ENCODE measurements at places on chromosomes 1 and 21. TPM values are rescaled to one million over a fixed set of nuclear protein-coding genes. Genes with fewer than 3 reads are reported as not detected.

The SV2A gene
- 3.3 TPM for total RNA-seq

The CYP4A11 gene
- not detected for total RNA-seq

GRCh38 chr1:162626094-162626493 is 6.2 kb upstream of the DDR2 start:
- no peak for DNase-seq

The SDC3 gene
- total RNA-seq = 0.12 TPM

DNA sequence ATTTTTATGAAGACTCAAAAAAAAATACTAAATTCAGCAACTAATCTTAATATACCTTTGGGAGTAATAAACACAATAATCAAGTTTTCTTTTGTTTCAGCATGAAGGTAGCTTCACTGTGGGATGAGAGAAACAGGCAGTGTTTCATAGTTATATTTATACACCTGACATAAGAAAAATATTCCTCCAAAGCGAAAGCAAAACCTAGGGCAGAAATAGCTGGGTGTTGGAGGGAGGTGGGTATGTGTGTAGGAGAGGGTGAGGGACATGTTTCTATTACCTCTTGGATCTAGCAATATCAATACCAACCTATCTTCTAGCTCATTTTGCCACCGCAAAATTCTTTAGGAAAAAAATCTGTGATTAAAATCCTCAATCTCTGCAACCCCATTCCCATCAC is 24.9 kb upstream of the MAN1A2 start:
- DNase-seq = no peak

GRCh38 chr21:34126691-34127090 is 53.3 kb downstream of the MRPS6 start:
- no peak for DNase-seq

GRCh38 chr1:154886281-154887015 is 16.4 kb upstream of the KCNN3 start:
- no peak for DNase-seq

DNA sequence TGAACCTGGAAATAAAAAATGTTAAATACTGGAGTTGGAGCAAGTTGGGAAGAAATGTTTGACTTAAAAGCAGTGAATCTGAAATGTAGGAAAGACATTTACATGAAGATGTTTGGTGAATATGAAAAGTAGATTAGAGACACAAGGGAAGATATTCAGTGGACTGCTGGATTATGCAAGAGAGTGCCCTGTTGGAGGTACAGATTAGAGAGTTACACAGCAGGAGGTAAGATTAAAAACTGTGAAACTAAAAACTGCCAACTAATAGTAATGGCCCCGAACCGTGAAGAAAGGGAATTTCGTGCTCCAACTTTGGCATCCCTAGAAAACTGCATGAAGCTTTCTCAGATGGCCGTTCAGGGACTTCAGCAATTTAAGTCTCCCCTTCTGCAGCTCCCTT is 375.4 kb downstream of the DPYD start:
- DNase-seq = no peak

DNA sequence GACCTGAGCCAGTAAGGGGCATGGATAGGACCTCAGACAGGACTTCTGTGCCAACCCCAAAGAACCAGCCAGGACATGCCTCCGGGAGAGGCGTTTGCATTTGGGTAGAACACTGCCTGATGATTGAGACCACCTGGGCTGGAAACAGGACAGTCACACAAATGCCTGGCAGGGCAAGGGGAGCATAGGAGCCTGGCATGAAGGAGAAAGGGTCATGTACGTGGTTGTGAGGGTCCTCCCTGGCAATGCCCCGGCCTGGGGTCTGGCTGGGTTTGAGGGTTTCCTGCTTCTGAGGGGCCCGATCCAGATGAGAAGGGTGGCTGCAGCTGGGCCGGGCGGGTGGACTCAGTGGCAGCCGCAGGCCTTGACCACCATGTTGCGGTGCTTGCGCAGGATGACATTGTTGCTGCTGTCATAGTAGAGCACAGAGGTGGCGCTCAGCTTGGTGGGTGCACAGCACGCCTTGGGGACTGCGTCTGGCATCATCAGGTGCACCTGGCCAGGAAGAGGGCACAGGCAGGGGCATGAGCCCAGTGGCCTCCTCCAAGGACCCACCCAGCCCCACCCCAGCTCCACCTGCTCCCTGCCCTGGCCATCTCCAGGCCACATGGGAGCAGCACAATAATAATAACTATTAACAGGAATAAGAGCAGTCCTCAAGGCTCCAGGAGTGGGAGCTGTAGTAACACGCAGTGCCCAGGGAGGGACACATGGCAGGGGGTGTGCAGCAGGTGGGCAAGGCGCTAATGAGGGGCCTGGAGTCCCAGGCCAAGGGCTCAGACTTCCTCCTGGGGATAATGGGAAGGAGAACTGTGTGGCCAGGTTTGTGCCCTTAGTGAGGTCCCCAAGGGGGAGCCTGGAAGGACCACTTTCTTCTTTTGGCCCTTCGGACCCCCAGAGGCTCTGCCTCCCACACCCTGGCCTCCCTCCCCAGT is 10.8 kb downstream of the OXCT2 start:
- DNase-seq = no peak

DNA sequence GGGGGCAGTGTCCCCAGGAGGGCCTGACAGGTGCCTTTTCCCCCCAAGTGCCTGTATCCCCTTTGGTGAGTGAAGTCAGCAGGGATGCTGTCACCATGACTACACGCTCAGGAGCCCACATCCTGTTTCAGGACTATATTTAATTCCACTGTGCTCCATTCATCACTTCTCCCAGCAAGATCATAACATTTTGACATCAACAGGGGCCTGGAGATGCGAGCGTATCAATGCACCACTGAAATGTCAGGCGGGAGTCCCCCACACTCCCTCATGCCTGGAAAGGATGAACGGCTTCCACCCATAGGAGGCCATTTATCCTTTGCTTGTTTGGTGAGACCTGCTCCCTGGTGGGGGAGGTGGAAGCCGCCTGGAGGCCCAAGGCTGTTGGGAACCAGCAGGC is 119.1 kb downstream of the PTPRU start:
- DNase-seq = no peak

DNA sequence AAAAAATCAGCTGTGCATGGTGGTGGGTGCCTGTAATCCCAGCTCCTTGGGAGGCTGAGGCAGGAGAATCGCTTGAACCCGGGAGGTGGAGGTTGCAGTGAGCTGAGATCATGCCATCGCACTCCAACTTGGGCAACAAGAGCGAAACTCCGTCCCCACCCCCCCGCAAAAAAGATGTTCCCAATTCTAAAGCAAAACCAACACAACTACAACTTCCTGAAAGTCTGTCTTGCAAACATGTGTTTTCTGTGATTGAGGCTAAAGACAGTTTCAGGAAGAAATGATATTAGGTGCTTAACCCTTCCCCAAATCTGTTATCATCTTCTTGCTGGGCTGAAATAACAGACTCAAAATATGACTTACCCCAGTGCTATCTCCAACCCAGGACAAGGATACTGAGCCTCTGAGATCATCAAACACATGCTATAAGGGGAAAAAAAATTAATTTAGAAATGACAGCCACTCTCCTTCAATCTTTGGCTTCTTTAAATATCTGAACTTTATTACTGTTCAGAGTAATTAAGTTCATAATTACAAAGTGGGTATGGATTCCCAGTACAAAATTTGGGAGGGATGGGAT is 28.5 kb downstream of the SORT1 start:
- DNase-seq = no peak

DNA sequence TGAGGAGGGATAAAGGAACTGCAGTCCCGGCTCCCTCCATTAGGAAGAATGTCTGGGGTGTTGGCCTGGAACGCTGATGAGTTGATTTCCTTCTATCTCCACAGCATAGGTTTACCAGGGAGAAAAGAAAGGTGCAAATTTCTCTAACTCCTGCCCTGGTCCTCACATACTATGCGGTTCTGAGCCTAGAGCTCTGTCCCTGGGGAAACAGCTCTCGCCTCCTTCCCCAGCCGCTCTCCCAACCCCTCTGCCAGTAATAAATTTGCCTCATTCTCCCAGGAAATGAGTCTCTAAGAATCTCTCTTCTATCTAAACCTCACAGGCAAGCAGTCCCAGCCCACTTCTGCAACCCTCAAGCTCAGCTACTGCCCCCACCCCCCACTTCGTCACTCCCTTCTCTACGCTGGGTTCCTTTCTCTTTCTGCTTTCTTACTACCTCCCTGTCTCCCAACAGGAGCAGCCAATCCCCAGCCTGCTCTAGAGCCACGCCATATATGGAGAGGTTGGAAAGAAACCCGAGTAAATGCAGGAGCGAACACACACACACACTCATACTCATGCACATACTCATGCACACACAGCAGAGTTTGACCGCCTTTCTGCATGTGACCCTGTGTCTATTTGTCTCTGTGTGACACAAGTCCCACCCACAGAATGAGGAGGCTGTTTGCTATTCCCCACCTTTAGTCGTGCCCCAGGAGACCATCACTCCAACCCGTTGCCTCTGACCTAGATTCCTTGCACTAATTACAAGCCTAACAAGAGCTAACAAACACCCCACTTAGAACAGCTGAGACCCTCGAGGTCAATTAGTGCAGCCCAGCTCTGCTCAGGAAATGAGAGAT is 13.4 kb downstream of the PLEKHO1 start:
- no peak for DNase-seq

The TBX15 gene
- total RNA-seq = not detected

The ZNF593OS gene
- not detected for total RNA-seq

DNA sequence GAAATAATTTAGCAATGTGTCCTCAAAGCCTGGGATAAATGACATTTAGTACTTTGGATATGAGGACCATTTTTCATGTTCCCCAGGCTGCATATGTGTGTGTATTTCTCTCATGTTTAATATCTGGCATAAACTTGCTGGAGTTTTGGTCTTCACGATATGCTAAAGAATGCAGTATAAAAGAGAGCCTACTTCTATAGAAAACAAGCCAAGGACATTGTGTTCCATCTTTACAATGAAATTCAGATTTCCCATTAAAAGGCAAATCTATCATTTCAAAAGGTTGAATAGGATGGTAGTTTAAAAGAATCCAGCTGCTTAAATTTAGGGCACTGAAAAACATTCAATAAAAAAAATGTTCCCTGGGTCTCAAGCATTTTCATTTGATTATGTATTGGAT is 169.0 kb upstream of the C1orf105 start:
- DNase-seq = no peak

GRCh38 chr1:43711524-43712386 is 4.4 kb downstream of the ST3GAL3 start:
- DNase-seq = no peak

GRCh38 chr1:111727056-111727455 is 12.1 kb downstream of the INKA2 start:
- no peak for DNase-seq

GRCh38 chr1:50605186-50605875 is 182.1 kb upstream of the DMRTA2 start:
- DNase-seq = peak; percentile 53

The DNAJC6 gene
- total RNA-seq = 1.9 TPM

GRCh38 chr1:164801791-164802502 is 243.0 kb downstream of the PBX1 start:
- DNase-seq = no peak

DNA sequence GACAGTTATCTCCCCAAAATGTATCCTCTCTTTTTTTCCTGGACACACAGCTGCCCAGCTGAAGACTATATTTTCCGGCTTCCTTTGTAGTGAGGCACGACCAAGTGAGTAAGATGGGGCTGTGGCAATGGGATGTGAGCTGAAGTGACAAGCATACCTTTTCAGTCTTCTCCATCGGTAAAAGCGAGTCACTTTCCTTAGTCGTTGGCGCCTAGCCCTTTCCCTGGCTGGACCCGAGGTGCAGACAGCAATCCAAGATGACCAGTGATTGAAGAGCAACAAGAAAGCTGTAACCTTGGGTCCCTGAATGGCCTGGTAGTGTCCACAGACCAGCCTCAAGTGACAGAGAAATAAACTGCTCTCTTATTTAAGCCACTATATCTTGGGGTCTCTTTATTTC is 155.2 kb downstream of the NR5A2 start:
- DNase-seq = no peak

GRCh38 chr1:29785137-29785527 is 548.8 kb downstream of the PTPRU start:
- DNase-seq = no peak

GRCh38 chr1:194084755-194085154 is 898.3 kb upstream of the B3GALT2 start:
- DNase-seq = no peak

DNA sequence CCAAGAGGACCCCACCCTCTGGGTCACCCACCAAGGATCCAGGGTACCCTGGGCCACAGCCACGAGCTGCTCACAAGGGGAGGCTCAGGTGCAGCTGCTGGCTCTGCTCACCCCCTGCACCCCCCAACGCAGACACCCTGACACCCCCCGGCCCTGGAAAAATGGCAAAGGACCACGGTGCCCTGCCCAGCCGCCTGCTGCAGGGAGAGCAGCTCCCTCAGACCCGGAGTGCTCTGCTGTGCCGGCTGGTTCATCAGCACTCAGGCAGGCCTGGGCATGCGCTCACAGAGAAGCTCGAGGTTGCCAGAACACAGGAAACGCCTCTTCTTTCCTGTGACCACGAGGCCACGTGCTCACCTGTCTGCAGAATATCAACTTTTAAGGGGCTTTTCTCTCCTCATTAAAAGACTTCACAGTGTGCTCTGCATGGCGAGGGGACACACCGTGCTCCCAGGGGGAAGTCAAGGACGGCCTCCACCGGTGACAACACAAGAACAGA is 4.3 kb upstream of the C1QTNF12 start:
- peak; percentile 88 for DNase-seq

The TMPRSS3 gene
- 4.0 TPM for total RNA-seq

DNA sequence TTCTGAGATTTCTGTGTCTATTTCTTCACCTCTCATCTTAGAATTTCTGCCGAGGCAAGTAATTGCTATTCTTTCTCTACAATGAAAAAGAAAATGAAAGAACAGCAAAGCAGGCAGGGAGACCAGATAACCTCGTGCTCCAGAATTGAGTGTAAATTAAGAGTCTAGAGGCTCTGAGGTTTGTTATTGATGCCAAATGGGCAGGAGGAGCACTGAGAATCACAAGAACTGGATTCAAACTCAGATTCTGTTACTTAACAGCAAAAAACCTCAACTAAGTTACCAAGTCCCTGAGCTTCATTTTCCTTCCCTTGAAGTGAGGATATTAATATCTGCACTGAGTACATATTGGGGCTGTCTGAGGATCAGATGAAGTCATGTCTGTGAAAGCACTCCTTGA is 5.5 kb upstream of the DDR2 start:
- no peak for DNase-seq

DNA sequence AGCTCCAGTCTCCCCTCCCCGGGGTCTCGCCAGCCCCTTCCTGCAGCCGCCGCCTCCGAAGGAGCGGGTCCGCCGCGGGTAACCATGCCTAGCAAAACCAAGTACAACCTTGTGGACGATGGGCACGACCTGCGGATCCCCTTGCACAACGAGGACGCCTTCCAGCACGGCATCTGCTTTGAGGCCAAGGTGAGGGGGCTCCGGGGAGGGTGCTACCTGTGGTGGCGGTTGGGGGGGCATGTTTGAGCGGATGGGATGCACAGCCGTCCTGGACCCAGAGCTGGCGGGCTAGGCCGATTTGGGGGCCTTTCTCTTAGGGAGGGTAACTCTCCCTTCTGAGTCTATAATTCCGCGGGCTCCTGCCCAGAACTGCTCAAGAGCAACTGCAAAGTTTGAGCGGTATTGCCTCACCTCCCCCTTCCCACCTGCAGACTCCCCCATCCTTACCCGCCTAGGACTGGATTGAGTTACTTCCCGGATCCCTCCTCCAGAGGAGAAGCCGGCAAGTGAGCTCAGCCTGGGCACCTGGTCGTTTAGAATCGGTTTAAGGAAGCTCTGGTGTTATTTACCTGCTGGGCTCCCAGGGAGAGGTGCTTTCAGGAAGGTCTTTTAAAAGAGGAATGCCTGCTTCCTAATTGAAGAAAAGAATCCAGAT is 730 bp downstream of the NOS1AP start:
- peak; percentile 2 for DNase-seq

The OLIG2 gene
- total RNA-seq = not detected

GRCh38 chr21:38769191-38769780 is 36.4 kb upstream of the ETS2 start:
- DNase-seq = no peak

The EVA1C gene
- total RNA-seq = 8.3 TPM

Measured in CD4-positive, CD25-positive, alpha-beta regulatory T cell (primary cell).